ENCODE measurements at places on chromosomes 6 and 20.

DNA sequence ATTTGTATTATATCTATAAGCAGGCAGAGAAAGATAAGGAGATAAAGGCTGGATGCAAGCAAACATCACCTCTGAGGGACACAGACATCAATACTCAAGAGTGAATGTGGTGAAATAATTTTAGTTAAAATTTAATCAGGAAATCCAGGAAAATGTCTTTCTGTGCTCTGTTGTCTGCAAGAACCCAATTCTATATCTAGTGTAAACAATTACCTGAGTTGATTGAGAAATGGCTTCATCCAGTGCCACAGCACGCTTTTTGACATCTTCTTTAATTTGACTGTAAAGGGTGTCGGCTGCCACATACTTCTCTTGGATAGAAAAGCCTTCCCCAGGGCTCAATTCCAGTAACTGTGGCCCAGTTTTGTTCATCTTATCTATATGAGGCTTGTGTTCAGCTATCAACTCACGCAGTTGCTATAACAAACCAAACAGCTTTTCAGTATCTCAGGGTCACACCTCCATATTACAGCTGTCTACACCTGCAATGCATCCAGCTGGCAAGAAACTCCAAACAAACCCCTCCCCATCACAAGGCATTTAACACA lies 131.6 kb downstream of the DST start:
- DNase-seq = no peak

GRCh38 chr6:73263570-73263909 lies 544 bp upstream of the KHDC1 start:
- DNase-seq = no peak

DNA sequence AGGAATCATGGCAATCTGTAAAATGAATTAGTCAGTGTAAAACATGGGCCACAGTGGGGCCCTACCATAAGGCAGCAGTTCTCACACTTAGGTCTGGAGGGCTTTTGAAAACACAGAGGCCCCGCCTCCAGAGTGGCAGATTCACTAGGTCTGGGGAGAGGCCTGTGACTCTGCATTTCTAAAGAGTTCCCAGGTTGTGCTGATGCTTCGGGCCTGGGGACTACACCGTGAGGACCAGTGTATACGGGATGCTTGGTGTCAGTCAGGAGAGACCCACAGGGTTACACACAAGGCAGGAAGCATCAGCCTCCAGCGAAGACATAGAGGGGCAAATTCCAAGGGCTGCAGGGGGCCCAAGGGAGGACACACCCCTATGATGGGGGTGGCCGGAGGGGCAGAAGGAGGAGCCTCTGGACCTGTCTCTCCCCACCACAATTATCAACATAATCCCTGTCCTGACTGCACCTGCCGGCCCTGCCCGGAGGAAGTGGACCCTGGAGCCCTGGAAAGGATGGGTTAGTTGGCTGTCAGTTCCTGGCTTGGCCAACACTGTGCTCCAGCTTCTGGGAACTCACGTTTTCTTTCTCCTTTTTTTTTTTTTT lies 46.7 kb downstream of the FGD2 start:
- DNase-seq = no peak

DNA sequence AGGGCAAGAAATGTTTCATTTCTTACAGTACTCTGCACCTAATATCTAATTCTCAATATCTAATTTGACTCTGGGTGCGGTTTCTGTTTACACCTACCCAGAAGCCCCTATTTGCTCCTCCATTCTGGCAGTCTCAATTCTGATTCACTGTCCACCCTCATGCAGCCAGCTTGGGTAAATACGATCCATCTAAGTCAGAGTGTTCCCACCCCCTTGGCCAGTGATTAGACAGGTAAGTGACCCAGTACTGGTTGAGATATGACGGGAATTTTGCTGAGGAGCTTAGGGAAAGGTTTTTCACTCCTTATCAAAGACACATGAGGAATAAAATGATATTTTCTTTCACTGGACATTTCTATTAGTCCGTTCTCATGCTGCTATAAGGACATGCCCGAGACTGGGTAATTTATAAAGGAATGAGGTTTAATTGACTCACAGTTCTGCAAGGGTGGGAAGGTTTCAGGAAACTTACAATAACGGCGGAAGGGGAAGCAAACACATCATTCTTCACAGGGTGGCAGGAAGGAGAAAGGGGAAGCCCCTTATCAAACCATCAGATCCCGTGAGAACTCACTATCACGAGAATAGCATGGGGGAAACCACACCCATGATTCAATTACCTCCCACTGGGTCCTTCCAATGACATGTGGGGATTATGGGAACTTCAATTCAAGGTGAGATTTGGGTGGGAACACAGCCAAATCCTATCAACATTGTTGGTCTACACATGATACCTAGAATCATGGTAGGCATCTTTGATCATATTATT lies 29.4 kb downstream of the GLO1 start:
- DNase-seq = no peak

DNA sequence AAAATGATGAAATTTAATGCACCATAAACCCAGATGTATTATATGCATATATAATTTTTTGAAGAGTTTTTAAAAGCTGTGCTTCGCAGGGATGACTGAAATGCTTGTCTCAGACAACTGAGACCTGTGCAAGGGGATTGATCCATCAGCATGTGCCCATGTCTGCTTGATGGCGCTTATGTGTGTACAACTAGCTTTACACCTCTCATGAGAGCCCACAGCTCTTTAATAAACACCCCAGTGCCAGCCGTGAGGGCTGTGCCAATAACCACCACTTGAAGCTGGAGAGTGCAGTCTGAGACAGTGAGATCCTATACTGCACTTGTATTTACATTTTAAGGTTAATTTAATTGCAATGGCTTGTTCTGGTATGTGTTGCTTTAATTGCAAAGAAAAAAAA lies 225.5 kb downstream of the BCKDHB start:
- no peak for DNase-seq

- no peak for DNase-seq
Measured at GRCh38 chr20:63137851-63138415, 78.0 kb downstream of the YTHDF1 start.

DNA sequence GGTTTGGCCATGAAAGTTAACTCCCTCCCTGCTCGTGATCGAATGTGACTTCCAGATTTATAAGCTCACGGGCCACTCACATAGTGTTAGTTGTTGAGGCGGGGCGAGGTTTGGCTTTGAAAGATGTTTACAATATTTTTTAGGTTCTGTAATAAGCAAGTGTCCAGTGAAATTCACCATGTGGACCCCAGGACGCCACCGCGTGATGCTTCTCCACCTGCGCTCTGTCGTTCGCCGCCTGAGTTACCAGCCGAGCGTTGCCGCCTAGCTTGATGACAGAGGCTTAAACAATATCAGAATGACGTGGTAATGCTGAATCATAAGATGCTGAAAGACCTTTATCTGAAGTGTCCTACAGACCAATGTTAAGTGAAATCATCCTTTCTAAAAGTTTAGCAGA lies 241.0 kb downstream of the MYLK4 start:
- no peak for DNase-seq

DNA sequence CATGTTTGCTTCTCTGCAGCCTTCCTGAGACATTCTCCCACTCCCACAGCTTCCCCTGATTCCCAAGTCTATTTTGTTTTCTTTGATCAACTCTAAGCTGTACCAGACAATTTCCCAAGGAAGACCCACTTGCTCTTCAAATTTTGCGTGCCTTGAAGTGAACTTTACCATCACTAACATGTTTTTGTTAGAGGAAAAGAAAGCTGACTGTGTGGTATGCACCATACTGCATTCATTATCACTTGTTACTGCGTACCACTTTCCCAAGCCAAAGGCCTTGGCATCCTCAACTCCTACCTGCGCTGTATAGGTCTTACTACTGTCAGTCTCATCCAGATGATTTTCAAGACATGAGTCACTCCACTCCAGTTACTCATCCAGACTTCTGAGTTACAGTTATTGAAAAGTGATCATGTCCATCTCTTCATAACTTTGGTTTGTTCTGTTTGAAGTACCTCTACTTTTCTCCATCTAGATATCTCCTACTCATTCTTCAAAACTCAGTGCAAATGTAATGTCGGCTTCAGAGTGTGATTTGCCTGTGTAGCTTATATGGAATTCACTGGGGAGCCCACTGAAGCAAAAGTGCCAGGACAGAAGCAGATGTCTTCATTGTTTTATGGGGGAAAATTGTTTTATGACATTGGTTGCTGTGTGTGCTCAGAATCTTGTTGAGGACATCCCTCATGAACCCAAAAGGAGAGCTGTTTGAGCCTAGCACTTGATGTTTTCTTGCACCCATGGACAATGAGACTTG lies 5.2 kb downstream of the RPS12 start:
- no peak for DNase-seq

GRCh38 chr6:34226731-34227586 lies 9.7 kb upstream of the HMGA1 start:
- no peak for DNase-seq

GRCh38 chr20:34010405-34010931 lies 16.8 kb downstream of the RALY start:
- DNase-seq = no peak

DNA sequence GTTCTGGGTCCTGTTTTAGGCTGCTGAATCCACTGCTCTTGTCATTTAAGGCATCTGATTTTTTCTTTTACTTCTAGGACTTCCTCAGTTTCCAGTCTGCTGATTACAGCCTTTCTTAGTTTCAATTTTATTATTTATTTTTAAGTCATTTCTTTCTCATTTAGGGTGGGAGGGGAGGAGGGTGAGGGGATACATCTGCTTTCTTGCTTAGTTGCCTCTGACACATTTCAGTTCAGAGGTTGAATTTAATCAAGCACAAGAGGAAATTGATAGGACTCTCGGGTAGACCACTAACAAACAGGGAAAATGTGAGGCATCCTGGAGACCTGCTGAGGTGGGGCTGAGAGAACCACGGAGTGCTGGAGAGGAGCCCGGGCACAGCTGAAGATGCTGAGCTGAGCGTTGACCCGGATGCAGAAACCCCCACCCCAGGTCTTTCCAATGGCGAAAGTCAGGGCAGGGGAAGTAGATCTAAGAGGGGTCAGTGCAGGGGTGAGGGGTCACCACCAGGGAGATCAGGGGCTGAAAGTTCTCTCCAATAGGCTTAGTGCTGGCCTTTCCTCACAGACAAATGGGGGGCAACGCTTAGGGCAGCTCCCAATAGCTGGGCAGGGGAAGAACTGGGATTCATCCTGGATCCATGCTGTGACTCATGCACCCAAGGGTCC lies 7.6 kb upstream of the TREML2 start:
- DNase-seq = peak; percentile 30

DNA sequence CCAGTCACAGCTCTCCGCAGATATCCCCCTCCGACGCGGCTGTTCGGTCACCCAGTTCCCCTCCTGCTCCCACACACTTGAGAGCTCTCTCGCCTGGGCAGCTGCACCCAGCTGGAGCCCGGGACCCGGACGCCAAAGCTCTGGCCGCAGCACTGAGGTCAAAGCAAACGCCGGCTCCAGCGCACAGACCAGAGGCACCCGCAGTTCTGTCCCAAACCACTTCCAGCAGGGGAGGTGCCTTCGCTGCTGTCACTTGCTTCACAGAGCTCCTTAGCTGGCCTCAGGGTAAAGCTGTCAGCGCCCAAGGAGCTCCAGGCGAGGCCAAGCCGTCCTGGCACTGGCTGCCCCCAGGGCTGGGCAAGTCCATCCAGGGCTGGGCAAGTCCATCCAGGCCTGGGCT lies 27.9 kb downstream of the SLC2A4RG start:
- DNase-seq = no peak

DNA sequence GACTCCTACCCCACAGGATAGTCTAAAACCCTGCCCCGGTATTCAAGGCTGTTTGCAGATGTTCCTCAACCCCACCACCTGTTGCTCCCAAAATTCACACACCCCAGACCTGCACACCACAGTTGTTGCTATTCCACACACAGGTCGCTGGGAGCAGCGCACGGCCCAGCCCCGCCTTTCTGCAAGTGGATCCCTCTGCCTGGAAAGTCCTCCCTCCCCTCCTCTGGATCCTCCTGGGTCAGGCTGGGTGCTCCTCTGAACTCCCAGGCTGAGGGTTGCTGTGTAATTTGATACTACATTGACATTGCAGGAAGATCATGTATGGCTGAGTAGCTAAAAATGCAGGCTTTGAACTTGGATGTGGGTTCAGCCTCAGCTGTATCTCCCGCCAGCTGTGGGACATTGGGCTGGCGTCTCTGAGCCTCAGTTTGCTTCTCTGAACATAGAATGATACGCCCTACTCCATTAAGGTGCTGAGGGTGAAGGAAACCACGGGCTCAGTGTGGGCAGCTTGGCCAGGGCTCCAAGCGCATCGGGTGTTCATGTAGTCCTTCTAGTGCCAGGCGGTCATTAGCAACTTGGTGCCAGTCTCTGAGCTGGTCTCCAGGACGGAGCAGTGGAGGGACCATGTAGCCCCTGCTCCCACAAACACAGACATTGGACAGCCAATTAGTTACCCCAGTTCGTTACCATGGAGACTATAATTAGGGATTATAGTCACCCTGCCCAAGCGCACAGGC lies 13.9 kb upstream of the CCN5 start:
- DNase-seq = no peak

DNA sequence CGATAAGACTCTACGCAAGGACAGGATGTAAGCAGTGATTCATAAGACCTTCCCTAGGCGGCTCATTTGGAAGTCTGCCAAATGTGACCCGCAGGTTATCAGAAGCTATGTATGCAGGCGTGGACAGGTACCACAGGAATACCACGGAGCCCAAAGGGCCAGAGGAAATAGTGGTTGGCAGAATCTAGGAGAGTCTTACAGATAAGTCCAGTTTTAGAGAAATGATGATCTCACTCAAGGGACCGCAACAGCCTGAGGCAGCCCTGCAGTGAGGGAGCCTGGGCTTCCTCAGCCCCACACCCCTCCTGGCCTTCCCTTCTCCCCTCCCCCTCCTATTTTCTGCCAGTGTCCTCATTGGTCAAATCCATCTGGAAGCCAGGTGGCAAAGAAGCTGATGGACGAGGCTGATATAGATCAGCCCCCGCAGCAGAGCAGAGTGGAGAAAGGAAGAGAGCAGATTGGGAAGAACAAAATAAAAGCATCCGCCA lies 110.6 kb downstream of the FNDC1 start:
- DNase-seq = no peak

- DNase-seq = no peak
Measured at GRCh38 chr6:127466416-127466815, 7.2 kb upstream of the KIAA0408 start.

All from ecto neural progenitor cell (in vitro differentiated cells).